Upper lobe of left lung (tissue), 6 donors: ENCODE measurements at places on chromosomes 1 and 21. TPM values are rescaled to one million over a fixed set of nuclear protein-coding genes. Genes with fewer than 3 reads are reported as not detected.
A peak's percentile ranks its signal among the peaks of the same experiment; 100 is the strongest.

Gene SHISA4
- 10.5 TPM for total RNA-seq

Gene PALMD
- total RNA-seq, result 24.1 TPM

Gene PROX1
- 3.1 TPM for total RNA-seq

DNA sequence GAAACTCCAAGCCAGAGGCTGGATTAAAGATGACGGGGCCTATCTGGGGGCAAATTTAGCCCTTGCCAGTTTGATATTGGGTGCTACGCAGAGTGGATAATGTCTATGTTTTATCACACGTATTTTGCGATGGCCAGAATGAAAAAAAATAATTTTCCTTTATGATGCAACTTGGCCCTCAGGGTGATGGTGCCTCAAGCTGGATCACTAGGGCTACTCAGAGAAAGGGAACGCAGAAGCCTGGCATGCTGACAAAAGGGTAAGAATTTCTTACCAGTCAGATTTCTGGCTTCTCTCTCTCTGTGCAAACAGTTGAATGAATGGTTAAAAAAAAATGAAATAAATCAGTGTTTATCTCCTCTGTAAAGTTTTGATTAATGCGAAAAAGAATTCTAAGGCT lies 32.6 kb upstream of the NEK2 start:
- DNase-seq, result no peak

- DNase-seq, result no peak
Observed at GRCh38 chr1:243489681-243490546, 234.1 kb downstream of the SDCCAG8 start.

DNA sequence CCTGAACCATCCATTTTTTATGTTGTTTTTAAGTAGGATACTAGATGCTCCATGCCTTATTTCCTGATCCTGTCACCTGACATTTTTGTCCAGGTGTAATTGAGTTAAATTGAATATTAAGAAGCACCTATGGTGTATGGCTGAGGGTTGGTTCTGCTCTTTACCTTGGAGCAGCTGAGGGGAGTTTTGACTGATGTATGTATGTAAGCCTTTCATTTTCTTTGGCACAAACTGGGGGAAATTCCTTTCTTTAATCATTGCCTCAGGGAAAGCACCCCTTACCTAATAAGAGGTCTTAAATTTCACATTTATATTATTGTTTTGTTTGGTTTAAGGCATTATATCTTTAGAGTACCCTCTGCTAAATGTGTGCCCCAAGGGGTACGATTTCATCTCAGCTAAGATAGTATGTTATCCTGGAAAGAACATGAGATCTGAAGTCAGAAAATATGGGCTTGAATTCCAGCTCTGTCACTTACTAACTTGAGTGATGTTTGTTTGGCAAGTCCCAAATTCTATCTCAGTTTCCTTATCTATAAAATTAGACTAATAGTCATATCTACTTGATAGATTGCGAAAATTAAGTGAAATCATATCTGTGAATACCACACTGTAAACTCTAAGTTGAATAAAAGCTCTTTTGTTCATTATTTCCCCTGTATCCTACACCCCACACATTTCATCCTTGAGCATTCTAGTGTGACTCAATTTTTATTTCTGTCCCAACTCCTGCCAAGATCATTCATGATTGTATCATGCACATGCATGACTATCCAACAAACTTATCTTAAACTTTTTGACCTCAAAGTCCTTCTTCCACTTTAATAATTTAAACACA lies 57.7 kb upstream of the NUF2 start:
- DNase-seq, result no peak

- peak; percentile 96 for DNase-seq
Observed at GRCh38 chr1:227788271-227789083, 27.0 kb upstream of the PRSS38 start.
